ENCODE measurements at places on chromosomes 2 and 18. TPM values are rescaled to one million over a fixed set of nuclear protein-coding genes. Genes with fewer than 3 reads are reported as not detected.

DNA sequence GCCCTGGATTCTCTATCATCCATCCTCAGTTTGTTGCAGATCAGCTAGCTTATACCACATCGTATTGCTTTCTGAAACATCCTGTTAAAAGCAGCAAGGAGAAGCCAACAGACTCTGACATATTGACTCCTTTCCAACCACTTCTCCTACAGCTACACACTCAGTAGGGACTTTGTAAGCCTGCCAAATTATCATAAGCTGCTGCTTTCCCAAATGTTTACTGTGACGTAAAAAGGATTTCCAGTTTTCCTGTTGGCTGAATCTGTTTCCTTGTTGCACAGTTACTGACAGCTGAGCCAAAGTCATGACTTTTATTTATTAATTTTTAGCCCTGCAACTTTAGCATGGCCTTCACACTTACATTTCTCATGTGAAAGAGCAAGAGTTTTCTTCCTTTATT, 294.3 kb downstream of the KCNJ3 start:
- no peaks in the 10 kb centered on the region for H3K4me1 ChIP-seq
- H3K4me3 ChIP-seq, result no peak overlapping the region
- DNase-seq, result no peak
- H3K27ac ChIP-seq, result no peak overlapping the region
- H3K36me3 ChIP-seq, result no peaks in the 10 kb centered on the region
- no peaks in the 10 kb centered on the region for H3K27me3 ChIP-seq

GRCh38 chr2:212537726-212538304, 787 bp downstream of the ERBB4 start:
- H3K27ac ChIP-seq, result no peak overlapping the region
- H3K27me3 ChIP-seq, result peaks cover 39% of the 10 kb centered on the region

DNA sequence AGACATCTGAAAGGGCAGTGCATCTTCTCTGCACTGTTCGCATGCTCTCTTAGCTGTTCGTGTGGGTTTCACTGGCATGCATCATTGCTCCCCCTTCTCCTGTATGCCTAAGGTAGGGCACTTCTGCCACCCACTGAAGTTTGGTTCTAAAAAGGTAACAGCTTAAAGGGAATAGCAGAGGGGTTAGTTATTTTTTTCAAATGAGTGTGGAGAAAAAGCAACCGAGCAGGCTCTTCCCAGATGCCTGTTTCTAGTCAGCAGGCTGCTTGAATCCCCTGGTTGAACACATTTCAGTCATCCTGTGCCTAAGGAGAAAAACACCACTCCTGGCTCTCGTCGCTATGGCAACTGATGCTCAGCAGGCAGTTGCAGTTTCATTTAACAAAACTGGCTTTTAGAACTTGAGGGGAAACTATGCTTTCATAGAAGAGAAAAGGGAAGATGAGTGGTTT, 69.8 kb upstream of the GALNT3 start:
- H3K4me1 ChIP-seq, result no peaks in the 10 kb centered on the region
- no peaks in the 10 kb centered on the region for H3K36me3 ChIP-seq
- no peaks in the 10 kb centered on the region for H3K27me3 ChIP-seq

The OTX1 gene
- 3.3 TPM for total RNA-seq

The LIMS4 gene
- total RNA-seq, result 1.4 TPM
